ENCODE measurements at places on chromosomes 7 and 10.

GRCh38 chr10:11208243-11208642 is 190.6 kb downstream of the CELF2 start:
- DNase-seq: no peak

DNA sequence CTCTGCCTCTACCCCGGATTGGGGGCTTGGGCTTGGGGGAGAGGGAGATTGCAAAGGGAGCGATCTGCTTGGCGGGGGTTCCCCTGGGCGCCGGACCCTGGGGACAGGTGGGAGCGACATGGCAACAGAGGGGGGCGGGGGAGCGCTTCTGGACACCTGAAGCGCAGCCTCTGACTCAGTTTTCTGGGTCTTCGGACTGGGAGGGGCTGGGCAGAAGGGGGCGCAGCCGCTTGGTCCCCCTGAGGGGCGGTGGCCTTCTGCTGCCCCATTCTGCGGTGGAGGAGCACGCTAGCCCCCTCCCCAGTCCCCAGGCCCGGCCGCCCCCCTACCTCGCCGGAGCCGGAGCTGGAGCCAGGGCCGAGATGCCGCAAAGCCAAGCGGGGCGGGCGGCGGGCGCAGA is 380 bp downstream of the NAT16 start:
- DNase-seq: no peak

DNA sequence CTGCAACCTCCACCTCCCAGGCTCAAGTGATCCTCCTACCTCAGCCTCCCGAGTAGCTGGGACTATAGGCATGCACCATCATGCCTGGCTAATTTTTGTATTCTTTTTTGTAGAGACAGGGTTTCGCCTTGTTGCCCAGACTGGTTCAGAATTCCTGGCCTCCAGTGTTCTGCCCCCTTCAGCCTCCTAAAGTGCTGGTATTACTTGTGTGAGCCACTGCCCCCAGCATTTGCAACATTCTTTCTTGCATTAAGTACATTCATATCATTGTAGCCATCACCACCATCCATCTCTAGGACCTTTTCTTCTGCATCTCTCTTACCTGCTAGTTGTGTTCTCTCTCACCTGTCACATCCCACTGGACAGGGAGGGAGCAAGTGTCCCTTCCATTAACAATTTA is 35.5 kb upstream of the HYAL4 start:
- DNase-seq: no peak

DNA sequence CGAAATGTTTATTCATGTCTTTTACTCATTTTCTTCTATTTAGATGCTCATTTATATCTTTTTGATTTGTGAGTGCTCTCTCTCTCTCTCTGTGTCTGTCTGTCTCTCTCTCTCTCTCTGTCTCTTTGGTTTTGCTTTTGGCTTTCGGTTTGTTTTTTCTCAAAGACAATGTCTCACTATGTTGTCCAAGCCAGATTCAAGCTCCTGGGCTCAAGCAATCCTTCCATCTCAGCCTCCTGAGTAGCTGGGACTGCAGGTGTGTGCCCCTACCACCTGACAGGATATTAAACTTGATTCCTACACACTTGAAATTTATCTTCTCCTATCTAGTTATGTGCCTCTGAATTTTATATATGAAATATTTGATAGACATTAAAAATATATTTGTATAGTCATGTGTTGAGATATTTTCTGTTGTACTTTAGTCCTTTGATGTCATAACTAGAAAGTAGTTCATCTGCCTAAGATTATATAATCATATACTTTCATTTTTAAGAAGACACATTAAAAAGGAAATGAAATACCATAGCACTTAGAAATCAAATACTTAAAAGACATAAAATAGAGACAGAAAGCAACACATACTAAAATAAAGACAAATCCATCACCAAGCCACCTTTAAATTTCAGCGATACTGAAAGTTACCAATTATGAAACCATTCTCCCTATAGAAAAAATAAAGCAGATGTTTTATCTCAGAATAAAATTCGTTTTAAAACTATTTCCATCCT is 68.1 kb upstream of the SFMBT2 start:
- no peak for DNase-seq

DNA sequence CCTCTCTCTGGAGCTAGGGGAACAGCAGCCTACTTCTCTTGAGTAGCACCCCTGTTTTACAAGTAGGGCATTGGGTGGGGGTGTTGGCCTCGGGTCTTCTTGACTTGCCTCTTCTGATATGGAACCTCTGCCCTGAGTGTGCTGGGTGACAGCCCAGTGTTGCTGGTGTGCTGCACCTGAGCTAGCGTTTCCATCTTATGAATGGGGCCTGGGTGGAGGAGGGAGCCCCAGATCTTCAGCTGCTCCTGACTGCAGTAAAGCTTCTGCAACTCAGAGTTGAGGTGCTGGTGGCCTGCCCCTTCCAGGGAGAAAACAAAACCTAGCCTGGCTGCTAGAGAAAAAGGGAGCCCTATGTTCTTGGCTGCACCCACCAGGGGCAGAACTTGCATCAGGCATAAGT is 202.5 kb upstream of the SHH start:
- DNase-seq: no peak

DNA sequence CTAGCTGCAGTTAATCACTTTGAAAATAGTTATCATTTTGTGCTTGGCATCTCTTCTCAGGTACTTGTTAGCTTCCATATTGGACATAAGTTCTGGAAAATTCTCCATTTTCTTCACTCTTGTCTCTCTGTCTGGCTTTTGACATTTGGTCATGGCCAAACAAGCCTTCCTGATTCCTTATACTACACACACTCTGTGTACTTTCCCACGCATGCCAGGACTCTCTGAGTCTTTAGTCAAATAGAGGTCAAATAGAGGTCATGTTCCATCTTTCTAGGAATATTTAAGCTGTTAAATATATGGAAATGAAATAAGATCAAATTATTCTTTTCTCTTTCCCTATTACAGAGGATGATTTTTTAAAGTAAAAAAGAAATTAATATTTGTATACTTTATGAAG is 235.5 kb upstream of the PLXDC2 start:
- DNase-seq: no peak

DNA sequence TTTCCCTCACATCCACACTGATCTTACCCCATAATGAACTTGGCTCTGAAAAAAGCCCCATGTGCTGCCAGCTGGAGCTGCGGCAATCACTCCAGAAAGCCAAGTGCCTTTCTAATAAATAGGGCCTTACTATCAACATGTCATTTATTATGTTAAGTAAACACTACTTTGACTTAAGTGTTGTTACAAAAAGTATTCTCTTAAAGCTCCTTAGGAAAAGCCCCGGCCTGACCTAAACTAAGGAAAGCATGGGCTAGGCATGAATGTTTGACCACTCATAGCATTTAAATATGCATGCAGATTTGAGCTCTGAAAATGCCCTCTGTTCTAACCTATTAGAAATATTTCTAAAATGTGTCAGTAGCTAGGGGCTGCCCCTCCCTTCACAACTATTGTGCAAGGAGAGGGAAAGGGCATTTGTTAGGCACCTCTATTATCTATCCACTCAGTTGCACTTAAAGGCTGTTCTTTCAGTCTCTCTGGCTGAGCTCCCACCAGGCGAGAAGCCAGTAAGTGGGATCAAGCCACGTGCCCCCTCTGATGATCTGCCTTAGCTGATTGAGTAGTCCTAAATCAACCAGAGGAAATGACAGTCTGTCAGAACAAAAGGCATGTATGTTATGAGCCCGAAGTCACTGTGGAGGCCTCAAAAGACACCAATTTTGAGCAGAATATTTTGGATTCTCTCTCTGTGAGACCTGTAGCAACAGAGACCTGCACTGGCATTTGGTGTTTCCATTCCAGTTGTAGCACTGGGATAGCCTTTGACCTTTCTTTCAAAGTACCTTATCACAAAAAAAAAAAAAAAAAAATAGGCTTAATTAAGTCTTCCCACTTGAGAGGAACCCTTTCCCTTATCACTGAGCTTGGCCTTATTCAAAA is 77.1 kb downstream of the ITGB8 start:
- DNase-seq: peak; percentile 76

DNA sequence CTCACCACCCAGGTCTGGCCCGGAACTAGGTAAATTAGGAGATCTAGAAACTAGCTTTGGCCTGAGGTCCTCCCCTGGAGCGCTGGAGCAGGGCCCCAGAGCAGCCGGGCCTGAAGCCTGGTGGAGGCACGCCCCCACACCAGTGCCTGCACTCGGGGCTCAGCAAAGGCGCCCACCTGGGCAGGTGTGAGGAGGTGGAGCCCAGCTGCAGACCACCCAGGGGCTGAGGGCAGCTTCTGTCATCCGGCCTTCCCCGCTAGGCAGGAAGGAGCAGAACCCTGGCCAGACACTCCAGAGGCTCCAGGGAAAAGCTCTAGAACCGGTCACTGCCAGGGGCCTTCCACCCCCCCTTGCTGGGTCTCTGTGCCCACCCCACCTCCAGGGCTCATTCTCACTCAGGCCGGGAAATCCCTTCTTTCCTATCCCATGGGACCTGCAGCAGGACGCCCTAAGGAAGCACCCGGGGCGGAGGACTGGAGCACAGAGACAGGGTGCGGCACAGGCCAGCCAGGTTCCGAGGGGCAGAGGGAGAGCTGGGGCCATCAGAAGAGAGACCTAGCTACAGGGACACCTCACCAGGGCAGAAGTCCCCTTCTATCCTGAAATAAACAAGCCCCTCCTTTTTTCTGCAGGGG is 161.2 kb downstream of the NRF1 start:
- DNase-seq: no peak

DNA sequence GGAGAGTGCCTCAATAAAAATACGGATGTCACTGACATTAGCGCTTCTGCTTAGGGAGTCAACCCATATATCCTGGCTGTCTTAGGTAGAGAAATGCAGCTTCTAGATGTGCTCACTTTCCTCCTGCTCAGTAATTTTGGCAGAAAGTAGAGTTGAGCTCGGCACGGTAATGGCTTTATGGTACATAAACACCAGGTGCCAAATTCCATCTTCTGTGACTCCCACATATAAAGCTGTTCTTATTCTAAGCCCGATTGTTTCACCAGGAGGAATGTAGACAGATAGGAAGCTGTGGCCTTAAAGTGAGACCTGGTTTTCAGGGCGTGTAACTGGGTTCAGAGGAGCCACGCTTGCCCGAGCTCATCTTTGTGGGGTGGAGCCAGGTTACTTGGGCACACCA is 143.7 kb downstream of the CREB5 start:
- no peak for DNase-seq

- DNase-seq: no peak
These were observed 9.4 kb downstream of the MPP7 start for GRCh38 chr10:28293236-28294168.

- no peak for DNase-seq
These were observed 46.1 kb downstream of the COL28A1 start for GRCh38 chr7:7489546-7489945.

GRCh38 chr7:141003172-141004065 is 11.3 kb downstream of the MRPS33 start:
- DNase-seq: no peak

DNA sequence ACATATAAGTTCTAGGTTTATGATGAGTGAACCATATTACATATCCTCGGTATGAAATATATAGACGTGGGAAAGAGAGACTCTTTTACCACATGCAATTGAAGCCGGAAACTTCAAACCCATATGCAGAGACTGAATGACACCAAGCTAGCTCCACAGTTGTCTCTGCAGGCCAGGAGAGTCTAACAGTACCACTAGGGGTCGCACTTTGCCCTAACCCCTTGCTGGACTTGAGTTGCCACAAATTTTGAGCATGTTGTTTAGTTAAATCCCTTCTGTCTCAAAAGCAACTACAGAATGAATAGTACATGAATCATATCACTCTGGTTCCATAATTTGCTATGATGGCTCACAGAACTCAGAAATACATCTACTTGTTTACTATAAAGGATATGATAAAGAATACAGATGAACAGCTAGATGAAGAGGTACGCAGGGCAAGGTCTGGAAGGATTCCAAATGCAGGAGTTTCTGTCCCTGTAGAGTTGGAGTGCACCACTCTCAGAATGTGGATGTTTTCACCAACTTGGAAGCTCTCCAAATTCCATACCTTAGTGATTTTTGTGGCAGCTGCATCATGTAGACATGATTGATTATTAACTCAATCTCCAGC is 112.4 kb upstream of the YAE1 start:
- peak; percentile 75 for DNase-seq

DNA sequence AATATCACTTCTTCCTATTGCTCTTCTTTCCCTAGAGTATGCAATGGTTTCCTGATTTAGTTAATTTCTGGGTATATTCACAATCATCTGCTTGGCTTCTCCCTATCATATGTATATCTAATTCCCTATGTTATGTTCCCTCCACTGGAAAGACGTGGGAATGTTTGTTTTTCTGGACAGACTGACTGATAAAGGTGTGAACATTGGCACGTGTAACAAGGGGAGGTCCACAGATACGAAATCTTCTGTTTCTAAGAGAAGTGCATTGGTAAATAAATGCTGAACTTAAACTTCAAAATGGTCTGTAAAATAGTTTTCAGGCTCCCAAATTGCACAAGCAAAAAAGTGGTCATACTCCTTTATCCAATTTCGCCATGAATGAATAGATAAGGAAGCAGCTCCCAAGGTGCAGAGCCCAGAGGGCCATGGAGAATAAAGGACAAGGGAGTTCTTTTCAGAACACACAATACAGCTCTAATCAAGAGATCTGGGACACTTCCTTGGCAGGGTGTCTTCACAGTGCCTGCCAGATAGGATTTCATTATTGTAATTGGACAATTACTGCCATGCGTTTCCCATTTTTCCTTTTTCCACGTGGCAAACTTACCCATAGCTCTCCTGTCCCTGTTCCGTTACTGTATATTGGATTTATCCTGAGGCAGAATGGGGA is 141.9 kb downstream of the RNF133 start:
- DNase-seq: no peak

- DNase-seq: no peak
These were observed 65.6 kb downstream of the MKI67 start for GRCh38 chr10:128060341-128061250.

DNA sequence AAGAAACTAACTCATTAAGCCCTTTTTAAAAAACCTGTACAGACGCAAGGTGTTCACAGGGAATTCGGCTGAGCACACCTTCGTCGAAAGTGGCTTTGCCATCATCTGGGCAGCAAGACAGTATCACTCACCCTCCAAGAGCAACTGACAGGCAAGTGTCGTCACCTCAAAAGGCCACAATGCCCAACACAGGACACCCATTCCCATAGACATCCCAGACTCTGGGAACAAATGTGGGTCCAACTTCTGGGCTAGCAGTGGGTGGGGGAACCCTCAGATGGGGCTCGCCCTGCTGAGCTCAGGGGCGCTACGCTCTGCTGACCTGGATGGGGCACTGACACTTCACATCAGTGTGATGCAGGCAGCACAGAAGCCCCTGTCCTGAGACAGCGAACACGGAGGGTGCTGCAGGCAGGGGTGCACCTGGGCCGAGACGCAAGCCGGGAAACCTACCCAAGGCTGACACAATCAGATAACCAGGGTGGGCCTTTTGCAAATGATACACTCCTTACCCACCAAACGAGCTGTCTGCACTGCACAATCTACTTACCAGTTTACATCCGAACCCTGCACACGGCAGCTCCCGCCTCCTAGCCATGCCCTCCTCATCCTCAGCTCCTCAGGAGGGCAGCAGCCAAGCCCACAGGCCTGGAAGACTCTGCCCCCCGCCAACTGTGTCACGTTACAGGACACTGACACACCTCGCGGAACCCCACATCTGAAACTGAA is 1.7 kb downstream of the DIP2C start:
- DNase-seq: no peak

DNA sequence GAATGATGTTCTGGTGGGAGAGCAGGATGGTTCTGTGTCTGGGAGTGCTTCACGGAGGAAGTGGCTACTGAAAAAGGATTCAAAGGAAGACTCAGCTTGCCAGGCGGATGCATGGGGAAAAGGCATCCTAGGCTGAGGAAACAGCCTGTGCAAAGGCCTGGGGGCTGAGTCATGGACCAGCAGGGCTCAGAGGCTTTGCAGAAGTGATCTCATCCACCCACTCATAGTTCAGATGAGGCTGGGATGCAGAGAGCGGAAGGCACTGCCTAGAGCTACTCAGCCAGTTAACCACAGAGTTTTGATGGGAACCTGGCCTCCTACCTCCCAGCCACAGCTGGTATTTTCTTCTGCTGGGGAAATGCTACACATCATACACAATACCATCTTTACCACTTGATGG is 15.8 kb upstream of the ADAMTS14 start:
- peak; percentile 100 for DNase-seq
